ENCODE measurements at places on chromosomes 7 and 10.

- DNase-seq = no peak
These were observed 121.5 kb downstream of the SRPK2 start for GRCh38 chr7:105267244-105267643.

- DNase-seq = no peak
These were observed 55.8 kb upstream of the RNF148 start for GRCh38 chr7:122758501-122758900.

DNA sequence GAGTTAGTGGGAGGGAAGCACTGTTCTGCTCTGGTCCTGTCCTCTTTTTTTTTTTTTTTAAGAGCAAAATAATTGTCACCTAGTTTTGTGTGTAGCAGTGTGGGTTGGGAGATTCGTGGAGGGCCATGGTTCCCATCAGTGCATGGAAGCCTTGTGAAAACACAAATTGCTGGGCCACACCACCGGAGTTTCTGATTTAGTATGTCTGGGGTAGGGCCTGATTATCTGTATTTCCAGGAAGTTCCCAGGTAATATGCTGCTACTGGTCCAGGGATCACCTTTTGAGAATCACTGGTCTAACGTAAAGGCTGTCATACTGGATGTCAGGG is 191.3 kb downstream of the GATA3 start:
- no peak for DNase-seq

GRCh38 chr7:37729181-37729580 is 45.6 kb downstream of the GPR141 start:
- DNase-seq = no peak

GRCh38 chr10:21721000-21721665 is 187.1 kb downstream of the MLLT10 start:
- no peak for DNase-seq

GRCh38 chr10:128693493-128694131 is 567.4 kb upstream of the MKI67 start:
- DNase-seq = no peak

DNA sequence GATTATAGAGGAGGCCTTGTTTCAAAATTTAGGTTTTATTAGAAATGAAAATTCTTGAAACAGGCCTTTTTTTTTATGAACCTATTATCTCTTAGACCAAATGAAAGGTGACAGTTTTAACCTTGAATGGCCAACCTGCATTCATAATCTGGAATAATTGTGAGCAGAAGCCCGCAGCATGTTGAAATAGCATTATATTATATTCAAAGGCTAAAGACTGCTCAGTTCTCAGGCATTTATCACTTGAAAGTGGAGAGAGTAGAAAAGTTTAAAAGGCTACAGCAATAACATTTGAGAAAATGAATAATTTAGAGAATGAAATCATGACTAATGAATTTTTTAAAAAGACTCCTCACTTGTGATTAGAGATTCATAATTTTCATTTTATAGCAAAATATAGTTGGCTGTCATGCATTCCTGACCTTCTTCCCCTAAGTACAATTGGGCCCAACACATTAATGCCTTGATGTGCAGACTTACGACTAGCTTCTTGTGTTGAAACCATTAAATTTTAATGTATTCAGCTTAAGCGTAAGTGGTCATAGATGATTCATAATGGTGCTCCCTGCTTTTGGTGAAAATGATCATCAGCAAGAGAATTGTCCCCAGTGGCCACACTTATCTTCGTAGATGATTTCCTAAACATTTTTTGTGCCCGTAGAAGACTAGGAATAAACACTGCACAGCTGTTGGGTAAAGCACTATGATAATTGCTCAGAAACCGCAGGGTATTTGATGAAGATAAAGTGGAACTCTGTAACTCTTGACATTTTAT is 346.6 kb upstream of the BMPER start:
- DNase-seq = no peak

Data from suppressor macrophage treated with lipopolysaccharide for 1 hour (primary cell).